NCI-H748 treated with DMSO at 0.1 percent for 48 hours (cell line): ENCODE measurements at places on chromosomes 7 and 10.

- DNase-seq = no peak
These were observed 10.1 kb downstream of the PDGFA start for GRCh38 chr7:509426-510130.

- no peak for DNase-seq
These were observed 22.8 kb downstream of the PWWP2B start for GRCh38 chr10:132419538-132420468.

DNA sequence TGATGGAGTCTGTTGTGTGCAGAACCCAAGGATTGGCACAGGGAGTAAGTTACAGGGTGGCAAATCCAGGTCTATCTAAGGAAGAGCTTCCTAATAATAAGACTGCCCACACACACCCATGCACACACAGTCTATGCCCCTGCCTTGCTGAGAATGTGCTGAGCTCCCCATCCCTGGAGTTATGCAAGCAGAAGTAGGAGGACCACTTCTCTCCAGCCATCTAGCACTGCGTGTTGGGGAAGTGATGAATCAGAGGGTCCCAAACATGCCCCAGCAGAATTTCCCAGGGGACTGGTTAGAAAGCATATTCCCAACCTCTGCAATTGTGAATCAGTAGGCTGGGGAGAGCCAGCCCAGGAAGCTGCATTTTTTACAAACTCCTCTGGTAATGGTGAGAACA lies 117.2 kb downstream of the CDH23 start:
- DNase-seq = no peak

DNA sequence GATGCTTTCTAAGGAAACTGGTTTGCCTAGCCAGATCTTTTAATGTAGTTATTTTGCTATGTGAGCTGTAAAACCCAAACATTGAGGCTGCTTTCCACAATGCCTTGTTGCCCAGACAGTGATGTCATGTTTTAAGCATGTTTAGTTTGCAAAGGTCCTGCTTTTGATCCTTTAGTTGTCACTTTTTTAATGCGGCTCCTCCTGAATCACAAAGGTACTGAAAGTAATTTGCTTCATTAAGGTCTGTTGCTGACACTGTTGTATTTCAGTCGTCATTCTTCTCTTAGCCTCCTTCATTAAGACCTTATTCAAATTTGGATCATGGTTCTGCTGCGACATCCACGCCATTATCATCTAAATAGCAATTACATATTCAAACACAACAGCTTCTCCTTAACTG lies 10.6 kb downstream of the RPA3 start:
- no peak for DNase-seq

- DNase-seq = no peak
These were observed 438.7 kb upstream of the NRP1 start for GRCh38 chr10:33773253-33773573.

DNA sequence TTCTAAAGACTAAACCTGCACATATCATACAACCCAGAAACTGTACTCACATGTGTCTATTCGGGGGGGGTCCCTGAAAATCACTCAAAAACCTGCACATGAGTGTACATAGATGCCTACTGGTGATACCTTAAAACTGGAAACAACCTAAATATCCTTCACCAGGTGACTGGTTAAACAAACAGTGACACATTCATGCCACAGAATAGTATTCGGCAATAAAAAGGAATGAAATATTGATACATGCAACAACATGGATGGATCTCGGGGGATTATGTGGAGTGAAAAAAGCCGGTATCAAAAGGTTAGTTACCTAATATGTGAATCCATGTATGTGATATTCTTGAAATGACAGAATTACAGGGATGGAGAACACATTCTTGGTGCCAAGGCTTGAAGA lies 32.1 kb upstream of the EGFR start:
- no peak for DNase-seq

- no peak for DNase-seq
These were observed 20.0 kb downstream of the COPG2 start for GRCh38 chr7:130648580-130648979.

GRCh38 chr10:124992462-124993344 lies 50.8 kb downstream of the ZRANB1 start:
- no peak for DNase-seq

DNA sequence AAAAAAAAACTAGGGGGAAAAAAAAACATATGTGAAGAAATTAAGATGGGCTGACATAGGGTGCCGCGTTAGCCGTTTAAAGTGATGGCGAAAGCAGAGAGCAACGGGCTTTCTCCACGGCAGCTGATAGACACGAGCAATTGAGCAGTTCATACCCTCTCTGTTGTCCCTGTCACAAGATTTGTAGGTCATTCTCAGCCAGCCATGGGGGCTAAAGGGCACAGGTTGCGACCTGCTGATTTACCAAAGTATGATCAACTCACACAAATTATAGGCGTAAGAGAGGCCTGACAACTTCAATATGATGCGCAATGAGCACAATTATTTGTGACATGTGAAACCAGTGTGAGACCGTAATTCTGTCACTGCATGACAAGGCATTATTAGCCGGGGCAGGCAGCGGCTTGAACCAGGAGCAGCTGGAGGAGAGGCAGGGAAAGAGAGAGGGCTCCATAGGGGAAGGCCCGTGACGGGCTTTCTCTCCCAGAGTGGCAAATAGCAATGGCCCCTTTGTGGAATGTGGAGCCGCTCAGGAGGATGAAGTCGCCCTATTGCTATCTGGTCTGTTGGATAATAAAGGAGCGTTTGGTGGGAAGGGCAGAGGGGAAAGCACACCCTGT lies 195.1 kb upstream of the HABP2 start:
- DNase-seq = no peak

- DNase-seq = no peak
These were observed 16.3 kb downstream of the ABI1 start for GRCh38 chr10:26844396-26844975.

- no peak for DNase-seq
These were observed 164.3 kb upstream of the AGK start for GRCh38 chr7:141386881-141387280.

GRCh38 chr7:5139998-5140397 lies 50.0 kb upstream of the WIPI2 start:
- no peak for DNase-seq

GRCh38 chr7:82109288-82109687 lies 334.3 kb downstream of the CACNA2D1 start:
- DNase-seq = no peak

DNA sequence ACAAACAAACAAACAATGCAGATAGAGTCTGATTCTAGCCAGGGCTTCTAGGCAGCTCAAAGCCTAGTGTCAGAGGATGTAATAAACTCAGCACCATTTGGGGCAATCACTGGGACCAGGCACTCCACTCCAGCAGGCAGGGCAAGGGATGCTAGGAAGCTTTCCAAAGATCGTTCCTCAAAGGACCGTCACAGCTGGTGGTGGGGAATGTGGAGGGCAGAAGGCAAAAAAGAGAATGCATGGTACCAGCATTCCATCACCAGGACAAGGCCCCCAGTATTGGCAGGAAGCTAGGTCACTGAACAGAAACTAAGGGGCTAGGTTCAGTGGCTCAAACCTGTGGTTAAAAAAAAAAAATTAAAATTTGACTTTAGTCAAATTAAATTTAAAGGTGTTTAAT lies 94.2 kb downstream of the CUL2 start:
- no peak for DNase-seq

DNA sequence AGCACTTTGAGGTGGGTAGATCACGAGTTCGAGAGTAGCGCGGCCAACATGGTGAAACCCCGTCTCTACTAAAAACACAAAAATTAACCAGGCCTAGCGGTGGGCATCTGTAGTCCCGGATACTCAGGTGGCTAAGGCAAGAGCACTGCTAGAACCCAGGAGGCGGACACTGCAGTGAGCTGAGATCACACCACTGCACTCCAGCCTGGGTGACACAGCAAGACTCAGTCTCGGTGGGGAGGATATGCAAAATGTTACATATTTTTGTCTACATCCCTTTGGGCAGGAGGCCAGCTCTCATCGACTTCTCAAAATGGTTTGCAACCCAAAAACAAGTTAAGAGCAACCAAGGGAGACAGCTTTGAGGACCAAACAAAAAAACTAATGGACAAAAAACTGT lies 8.2 kb downstream of the ATE1 start:
- no peak for DNase-seq

- peak; percentile 5 for DNase-seq
These were observed 10.0 kb upstream of the GTF2IRD1 start for GRCh38 chr7:74443543-74444247.

GRCh38 chr7:105426606-105427146 lies 38.0 kb upstream of the SRPK2 start:
- no peak for DNase-seq

GRCh38 chr7:47634273-47634672 lies 52.4 kb upstream of the TNS3 start:
- DNase-seq = no peak

- DNase-seq = no peak
These were observed 13.7 kb downstream of the SCART1 start for GRCh38 chr10:133467286-133467911.

DNA sequence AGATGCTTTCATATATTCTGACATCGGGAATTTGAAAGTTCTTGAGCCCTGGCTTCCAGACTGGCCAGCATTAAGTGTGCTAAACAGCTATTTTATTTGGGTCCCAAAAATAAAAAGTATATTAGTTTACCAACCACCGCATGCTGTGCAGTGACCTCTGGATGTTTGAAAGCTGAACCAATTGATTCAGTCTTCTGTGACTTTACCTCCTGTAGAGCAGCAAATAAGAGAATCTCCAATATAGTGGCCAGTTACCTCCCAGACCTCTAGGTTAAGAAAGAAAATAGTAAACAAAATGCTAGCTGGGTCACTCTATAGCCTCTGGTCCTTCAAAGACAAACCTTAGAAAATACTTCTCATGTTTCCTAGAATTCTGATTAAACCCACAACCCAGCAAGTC lies 424.6 kb upstream of the NFE2L3 start:
- no peak for DNase-seq

DNA sequence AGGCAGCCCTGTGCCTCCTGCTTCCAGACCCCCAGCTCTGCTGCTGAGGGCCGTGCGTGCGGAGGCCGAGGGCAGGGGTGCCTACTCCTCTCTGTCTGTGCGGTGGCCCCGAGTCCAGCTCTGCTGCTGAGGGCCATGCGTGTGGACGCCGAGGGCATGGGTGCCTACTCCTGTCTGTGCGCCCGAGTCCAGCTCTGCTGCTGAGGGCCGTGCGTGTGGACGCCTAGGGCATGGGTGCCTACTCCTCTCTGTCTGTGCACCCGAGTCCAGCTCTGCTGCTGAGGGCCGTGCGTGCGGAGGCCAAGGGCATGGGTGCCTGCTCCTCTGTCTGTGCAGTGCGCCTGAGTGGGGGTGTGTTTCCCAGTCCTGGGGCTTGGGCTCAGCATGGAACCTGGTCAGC lies 142.7 kb downstream of the ZMYND11 start:
- DNase-seq = no peak

DNA sequence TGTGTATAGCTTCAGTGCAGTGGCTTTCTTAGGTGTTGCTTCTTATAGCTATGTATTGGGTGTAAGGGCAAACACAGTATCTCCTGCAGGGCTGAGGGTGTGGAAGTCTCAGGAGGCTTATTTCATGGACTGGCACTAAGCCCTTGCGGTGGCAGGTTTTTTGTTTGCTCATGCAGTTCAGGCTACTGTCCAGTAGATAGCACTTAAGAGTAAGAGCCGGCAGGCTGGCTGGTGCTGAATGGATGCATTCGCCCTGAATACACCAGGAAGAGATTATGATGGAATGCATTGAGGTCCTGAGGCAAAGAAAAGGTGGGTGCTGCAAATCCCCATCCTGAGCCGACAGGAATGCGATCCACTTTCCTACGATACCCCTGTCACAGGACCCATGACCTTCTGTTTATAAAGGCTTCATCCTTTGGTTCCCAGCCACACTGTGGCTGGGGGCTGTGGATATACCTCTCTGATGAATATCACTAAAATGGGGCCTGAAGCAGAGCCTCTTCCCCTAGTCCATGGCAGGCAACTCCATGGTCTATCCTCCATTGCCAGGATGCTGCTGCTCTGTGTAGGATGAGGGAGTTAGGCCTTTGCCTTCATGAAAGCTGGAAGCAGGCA lies 44.9 kb downstream of the ANXA8 start:
- peak; percentile 0 for DNase-seq
